Stimulated activated CD4-positive, alpha-beta T cell treated with anti-CD3 and anti-CD28 coated beads, TNF-alpha, amount 100 ng/mL, for 4 hours (primary cell): ENCODE measurements at places on chromosomes 1 and 21.

DNA sequence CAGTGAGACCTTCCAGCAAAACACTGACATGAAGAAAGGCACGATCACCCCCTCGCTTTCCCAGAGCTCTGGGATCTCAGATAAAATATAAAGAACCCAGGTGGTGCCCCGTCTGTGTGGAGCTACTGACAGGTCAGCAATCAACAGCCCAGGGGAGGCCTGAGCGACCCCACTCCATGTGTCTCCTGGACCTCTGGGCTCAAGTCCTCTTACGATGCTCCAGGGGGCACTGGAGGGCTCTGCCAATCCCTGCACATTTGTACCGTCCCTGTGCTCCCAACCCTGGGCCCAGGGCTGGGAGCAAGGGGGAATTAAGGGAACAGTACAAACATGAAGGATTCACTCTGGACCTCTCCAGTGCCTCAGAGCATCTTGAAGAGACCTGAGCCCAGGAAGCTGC is 12.5 kb downstream of the S100A7A start:
- no peak for DNase-seq

- no peak for DNase-seq
Observed at GRCh38 chr1:226349801-226350518, 41.0 kb upstream of the LIN9 start.

DNA sequence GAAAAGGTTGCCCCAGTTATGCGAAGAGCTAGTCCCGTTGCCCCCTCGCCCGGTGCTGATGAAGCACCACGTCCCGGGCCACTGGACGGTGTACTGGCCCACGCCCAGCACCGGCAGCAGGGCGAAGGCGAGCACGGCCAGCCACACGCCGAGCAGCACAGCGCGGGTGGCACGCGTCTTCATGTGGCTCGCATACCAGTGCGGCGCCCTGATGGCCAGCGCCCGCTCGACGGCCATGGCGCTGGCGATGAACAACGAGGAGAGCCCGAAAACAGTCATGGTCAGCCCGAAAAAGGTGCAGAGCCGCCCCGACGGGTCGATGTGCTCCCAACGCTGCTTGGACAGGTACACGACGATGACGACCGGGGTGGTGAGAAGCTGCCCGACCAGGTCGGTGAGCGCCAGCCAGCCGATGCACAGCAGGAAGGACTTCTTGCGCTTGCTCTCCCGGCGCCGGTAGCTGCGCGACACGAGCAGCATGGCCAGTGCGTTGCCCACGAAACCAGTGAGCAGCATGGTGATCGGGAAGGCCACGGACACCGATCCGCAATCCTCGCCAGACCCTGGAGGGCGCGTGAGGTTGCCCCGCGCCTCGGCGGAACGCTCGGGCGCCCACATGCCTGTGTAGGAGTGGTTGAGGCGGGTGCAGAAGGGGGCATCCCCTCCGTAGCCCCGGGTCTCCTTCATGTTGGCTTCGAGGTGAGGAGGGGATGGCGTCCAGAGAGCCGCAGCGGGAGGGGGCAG is 553 bp downstream of the PTGER3 start:
- no peak for DNase-seq

DNA sequence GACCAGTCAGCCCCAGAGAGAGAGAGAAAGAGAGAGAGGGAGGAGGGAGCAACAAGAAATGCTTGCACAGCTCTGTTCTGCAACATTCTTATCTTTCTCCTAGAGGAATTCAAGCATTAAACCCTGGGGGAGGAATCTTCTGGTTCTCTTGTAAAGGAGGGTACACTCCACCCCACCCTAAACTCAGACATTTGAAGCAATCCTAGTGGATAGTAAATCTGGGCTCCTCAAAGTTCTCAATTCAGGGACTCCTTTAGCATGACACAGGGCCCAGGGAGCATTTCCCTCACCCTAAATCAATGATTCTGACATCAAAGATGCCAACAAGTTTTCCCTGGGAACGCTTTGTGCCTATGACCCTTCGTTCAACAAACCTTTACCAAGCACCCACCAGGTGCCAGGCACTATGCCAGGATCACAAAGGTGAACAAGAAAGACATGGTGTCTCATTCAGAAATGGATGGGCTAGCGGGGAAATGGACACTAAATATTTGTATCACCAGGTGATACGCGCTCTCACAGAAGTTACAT is 11.9 kb upstream of the CAPN2 start:
- no peak for DNase-seq
